ENCODE measurements at places on chromosomes 2 and 18.

DNA sequence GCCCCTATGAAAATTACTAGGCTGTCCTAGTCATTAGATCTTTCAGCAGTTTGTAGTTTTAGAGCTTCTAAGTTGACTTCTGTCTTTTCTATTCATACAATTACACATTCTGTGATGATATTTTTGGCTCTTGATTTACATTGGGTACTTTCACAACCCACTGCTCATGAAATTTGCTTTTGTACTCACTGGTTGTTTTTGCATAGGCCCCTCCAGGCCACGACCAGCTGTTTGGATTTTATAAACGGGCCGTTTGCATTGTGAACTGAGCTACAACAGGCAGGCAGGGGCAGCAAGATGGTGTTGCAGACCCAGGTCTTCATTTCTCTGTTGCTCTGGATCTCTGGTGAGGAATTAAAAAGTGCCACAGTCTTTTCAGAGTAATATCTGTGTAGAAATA is 193.8 kb downstream of the RPIA start:
- no peaks in the 10 kb centered on the region for H3K4me1 ChIP-seq
- 0 out of 2 replicates have a peak, but pooled peaks cover 5% of the 10 kb centered on the region for H3K27me3 ChIP-seq
- no peak overlapping the region for H3K27ac ChIP-seq
- DNase-seq: no peak

- H3K4me1 ChIP-seq: no peaks in the 10 kb centered on the region
- no peaks in the 10 kb centered on the region for H3K27me3 ChIP-seq
- no peak overlapping the region for H3K4me3 ChIP-seq
- H3K36me3 ChIP-seq: no peaks in the 10 kb centered on the region
- no peak overlapping the region for H3K27ac ChIP-seq
Measured at GRCh38 chr2:44210362-44210761, 41.7 kb downstream of the PPM1B start.

GRCh38 chr2:29394311-29394980 is 279.2 kb downstream of the CLIP4 start:
- H3K4me3 ChIP-seq: no peak overlapping the region
- no peaks in the 10 kb centered on the region for H3K36me3 ChIP-seq
- no peaks in the 10 kb centered on the region for H3K4me1 ChIP-seq
- DNase-seq: no peak
- no peak overlapping the region for H3K27ac ChIP-seq
- no peaks in the 10 kb centered on the region for H3K27me3 ChIP-seq

GRCh38 chr2:233384015-233384414 is 29.7 kb downstream of the DGKD start:
- H3K36me3 ChIP-seq: no peaks in the 10 kb centered on the region
- DNase-seq: no peak
- no peak overlapping the region for H3K27ac ChIP-seq
- no peaks in the 10 kb centered on the region for H3K27me3 ChIP-seq

DNA sequence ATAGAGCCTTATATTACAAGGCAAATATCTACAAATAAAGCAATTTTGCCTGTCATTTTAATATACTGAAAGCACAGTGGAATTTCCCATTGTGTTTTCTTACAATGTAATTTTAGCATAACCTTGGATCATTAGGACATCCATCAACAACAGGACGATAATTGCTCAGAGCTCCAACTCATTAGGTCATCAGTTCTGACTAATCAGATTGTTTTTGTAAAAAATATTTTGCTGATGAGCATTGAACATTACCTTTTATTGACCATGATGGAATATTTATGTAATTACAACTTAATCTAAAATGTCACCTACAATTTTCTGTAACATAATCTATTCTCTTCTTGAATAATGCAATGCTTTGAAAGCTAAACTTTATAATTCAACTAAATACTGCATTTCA is 215.3 kb upstream of the DSEL start:
- H3K36me3 ChIP-seq: no peaks in the 10 kb centered on the region
- no peak overlapping the region for H3K27ac ChIP-seq
- H3K4me3 ChIP-seq: no peak overlapping the region
- peak; percentile 52 for DNase-seq
- no peaks in the 10 kb centered on the region for H3K27me3 ChIP-seq

DNA sequence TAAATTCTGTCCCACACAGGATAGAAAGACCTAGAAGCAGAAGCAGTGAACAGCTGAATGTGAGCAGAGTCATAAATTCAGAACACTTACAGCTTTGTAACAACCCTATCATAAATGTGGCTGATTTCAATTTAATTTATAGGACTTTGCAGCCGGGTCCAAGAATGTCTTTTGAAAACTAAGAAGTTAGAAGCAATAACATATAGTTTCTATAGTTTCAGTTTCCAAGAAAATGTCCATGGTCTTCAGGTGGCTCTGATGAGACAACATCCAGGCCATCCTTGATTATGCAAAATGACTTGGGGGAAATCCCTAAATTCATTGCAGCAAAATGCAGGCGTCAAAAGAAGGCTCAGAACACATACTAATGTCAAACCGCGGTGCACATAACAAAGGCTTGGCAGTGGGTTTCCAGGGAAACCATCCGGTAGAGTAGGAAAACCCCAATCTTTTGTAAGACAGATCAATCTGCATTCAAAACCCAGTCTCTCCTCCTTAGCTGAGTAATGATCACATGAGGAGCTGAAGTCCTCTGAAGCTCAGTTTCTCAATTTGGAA is 442.2 kb upstream of the ID2 start:
- DNase-seq: no peak
- no peaks in the 10 kb centered on the region for H3K36me3 ChIP-seq
- H3K4me3 ChIP-seq: no peak overlapping the region
- H3K4me1 ChIP-seq: no peaks in the 10 kb centered on the region
- peaks cover 6% of the 10 kb centered on the region for H3K27me3 ChIP-seq

DNA sequence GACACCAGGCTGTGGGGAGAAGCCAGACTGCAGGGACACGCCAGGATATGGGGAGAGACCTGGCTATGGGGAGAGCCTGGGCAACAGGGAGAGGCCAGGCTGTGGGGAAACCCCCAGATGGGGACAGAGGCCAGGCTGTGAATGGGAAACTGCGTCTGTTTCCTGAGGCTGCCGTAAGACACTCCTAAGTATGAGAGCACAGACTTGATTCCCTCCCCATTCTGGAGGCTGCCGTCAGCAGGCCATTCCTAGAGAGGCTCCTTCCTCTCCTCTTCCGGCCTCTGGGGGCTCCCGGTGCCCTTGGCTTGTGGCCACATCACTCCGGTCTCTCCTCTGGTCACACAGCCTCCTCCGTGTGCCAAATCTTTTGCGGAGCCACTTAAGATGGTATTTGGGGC is 32.3 kb downstream of the ADI1 start:
- no peak for DNase-seq
- H3K27me3 ChIP-seq: no peaks in the 10 kb centered on the region
- no peaks in the 10 kb centered on the region for H3K36me3 ChIP-seq

DNA sequence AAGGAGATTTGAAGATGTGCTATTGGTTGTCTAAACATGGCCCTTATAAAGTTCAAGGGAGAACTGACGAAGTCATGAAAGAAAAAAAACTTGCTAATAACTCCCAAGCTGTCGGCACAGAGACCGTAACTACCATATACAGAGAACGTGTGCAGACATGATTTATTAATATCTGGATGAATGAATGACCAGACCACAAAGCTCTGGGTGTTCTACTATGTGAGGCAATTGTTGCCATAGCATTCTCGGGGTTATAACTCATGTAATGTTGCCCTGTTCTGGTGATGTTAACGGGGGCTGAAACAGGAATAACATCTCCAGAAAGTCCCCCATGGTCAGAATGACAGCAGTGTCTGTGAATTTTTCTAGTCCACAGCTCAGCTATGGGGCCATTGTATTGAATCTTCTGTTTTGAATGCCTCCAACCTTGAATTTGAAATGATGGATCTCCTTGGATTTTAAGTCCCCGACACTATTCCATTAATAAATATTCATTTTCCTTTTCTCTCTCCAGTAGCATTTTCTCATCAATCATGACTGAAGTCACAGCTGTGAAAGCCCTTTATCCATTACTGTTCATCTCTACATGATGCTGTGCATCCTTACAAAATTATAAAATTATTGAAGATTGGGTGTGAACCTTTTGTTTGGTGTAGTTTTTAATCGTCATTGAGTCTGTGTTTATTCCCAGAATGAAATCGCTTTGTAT is 483.4 kb upstream of the KLHL29 start:
- no peak overlapping the region for H3K27ac ChIP-seq
- no peaks in the 10 kb centered on the region for H3K4me1 ChIP-seq
- DNase-seq: no peak
- H3K36me3 ChIP-seq: no peaks in the 10 kb centered on the region
- H3K4me3 ChIP-seq: no peak overlapping the region
- H3K27me3 ChIP-seq: no peaks in the 10 kb centered on the region

DNA sequence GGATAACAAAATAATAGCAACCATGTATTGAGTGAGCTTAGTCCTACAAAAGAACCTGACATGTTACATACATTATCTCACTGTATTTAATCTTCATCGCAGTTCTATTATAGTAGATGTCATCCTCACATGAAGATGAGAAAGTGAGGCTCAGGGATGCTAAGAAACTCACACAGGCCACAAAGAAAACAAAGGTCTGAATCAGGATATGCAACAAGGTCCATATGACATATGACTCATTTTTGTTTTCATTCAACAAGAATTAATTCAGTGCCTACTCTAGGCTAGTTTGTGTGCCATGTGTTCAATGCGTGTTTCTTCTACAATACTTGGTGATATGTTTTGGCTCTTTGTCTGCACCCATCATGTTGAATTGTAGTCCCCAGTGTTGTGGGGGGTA is 219.7 kb upstream of the EPHA4 start:
- H3K36me3 ChIP-seq: no peaks in the 10 kb centered on the region
- H3K4me3 ChIP-seq: no peak overlapping the region
- no peaks in the 10 kb centered on the region for H3K27me3 ChIP-seq
- H3K4me1 ChIP-seq: no peaks in the 10 kb centered on the region

- H3K27ac ChIP-seq: peak overlapping the region; percentile 86
- no peak overlapping the region for H3K4me3 ChIP-seq
- no peaks in the 10 kb centered on the region for H3K27me3 ChIP-seq
- DNase-seq: no peak
Measured at GRCh38 chr2:159090514-159091201, 122.2 kb downstream of the TANC1 start.

DNA sequence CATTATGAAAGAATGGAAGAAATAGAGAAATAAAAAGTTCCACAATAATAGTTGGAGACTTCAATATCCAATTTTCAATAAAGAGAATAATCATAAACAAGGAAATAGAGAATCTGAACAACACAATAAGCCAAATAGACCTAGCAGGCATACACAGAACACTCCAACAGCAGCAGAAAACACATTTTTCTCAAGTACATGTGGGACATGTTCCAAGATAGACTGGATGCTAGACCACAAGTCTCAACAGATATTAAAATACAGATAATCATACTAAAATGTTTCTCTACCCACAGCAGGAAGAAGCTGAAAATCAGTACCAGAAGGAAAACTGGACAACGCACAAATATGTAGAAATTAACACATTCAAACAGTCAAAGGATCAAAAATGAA is 113.9 kb downstream of the USP34 start:
- H3K4me3 ChIP-seq: no peak overlapping the region
- no peaks in the 10 kb centered on the region for H3K36me3 ChIP-seq
- no peak for DNase-seq
- no peak overlapping the region for H3K27ac ChIP-seq
- no peaks in the 10 kb centered on the region for H3K27me3 ChIP-seq

DNA sequence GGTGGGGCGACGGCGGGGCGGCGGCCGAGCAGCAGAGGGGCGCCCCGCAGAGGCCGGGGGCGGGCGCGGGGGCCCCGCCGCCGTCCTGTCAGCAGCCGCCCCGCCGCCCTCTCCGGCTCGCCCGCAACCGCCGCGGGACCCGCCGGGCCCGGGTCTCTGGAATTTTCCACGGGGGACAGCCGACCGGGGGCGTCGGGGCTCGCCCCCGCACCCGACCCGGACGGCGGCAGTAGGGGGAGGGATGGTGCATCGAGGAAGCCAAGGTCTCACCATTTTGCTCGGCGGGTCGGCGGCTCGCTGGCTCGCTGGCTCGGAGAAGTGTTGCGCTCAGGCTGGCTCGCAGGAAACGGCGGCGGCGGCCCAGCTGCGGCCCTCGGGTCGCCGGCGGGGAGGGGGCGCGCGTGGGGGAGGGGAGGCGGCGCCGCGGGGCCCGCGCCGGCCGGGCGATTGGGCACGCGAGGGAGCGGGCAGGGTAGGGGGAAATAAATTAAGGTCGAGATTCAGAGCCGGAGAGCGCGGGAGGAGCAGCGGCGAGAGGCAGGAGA is 405 bp downstream of the PPP3R1 start:
- H3K36me3 ChIP-seq: peaks cover 10% of the 10 kb centered on the region
- no peak overlapping the region for H3K27ac ChIP-seq
- peaks cover 30% of the 10 kb centered on the region for H3K4me1 ChIP-seq
- H3K4me3 ChIP-seq: peak overlapping the region; percentile 92
- DNase-seq: no peak

DNA sequence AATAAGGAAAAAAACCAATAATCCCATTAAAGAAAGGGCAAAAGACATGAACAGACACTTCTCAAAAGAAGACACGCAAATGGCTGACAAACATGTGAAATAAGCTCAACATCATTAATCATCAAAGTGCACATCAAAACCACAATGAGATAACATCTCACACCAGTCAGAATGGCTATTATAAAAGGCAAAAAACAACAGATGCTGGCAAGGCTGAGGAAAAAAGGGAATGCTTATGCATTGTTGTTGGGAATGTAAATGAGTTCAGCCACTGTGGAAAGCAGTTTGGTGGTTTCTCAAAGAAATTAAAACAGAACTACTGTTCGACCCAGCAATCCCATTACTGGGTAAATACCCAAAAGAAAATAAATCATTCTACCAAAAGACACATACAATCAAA is 285.6 kb downstream of the NR4A2 start:
- DNase-seq: no peak
- no peaks in the 10 kb centered on the region for H3K27me3 ChIP-seq
- no peak overlapping the region for H3K4me3 ChIP-seq
- no peak overlapping the region for H3K27ac ChIP-seq
- no peaks in the 10 kb centered on the region for H3K36me3 ChIP-seq

DNA sequence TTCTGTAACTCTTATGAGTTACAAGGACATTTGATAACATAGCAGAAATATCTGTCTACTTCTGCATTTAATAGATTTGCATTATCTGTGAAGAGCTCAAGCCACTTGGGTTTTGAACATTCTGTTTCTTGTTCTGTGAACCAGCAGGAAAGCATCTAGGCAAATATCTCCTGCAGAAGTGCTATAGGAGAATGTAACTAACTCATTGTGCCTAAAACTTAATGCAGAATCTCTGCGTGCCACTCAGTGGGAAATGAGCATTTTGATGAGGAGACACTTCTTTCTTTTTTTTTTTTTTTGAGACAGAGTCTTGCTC is 63.5 kb downstream of the MYOM1 start:
- no peak for DNase-seq
- H3K4me1 ChIP-seq: no peaks in the 10 kb centered on the region
- no peak overlapping the region for H3K4me3 ChIP-seq

All from Panc1 (cell line).